Activated T-helper 1 cell treated with anti-CD3 and anti-CD28 coated beads, Interleukin-2, amount 50 U/mL, for 16 hours (primary cell): ENCODE measurements at places on chromosomes 1 and 21.
A peak's percentile ranks its signal among the peaks of the same experiment; 100 is the strongest.

GRCh38 chr1:237953238-237953637, 62.5 kb upstream of the ZP4 start:
- DNase-seq: no peak

DNA sequence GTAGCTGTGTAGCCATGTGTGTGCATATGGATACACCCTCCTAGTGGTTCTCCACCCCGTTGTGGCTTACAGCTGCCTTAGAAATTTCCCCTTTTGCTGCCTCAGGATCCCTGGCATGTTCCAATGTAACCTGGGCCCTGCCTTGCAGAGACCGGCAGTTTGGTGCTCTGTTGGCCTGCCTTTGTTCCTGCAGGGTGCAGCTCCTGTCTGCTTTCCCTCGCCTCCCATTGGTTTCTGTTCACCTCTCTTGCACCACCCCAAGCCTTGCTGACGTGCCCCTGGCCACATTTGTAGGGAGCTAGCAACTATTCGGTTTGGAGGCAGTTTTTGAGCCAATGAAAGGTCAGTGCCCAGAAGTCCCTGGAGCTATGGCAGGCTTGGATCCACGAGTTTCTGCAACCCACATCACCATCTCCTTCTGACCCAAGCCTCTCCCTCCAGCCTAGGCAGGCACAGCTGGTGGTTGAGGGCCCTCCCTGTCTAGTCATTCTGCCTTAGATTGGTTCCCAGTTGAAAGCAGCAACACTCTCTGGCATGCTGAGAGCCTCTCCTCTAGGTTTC, 54.9 kb downstream of the MAB21L3 start:
- DNase-seq: no peak

GRCh38 chr1:246147524-246148461, 359.3 kb downstream of the SMYD3 start:
- no peak for DNase-seq

DNA sequence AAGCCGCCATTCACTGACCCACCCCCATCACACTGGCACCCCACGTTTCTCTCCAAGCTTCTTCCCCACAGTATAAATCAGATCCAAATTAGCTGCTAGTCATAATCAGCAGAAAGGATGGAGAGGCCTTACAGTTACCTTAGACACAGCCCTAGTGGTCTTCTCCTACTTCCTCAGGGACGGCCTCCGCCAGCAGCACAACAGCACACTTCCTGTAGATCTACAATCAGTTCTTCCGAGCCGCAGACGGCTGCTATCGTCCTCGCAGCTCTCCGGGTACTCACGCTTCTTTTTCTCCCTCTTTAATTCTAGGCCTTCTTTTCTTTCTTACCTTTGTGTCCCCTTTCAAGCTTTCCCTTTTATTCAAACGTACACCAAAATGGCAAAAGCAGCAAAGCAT, 313.5 kb downstream of the SMYD3 start:
- DNase-seq: no peak

DNA sequence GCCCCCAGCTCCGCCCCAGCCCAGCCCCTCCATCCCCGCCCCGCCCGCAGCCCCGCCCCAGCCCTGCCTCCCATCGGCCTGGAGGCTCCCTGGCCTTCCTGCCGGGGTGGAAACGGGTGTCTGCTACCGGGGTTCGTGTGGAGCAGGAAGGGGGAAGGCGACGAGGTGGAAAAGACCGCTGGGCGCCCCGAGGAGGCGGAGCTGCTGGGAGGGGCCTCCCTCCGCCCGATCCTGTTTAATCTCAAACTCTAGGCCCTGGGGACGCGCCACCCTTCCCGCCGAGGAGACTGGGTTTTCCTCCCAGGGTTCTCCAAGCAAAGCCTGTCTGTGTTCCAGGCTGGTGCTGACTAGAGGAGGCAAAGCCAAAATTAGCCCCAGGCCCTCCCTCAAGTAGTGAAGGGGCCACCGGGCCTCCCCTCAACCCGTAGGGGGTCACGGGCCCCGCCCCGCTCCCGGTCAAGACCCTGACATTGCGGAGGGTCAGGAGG, 16.2 kb upstream of the TTLL10 start:
- DNase-seq: peak; percentile 42

DNA sequence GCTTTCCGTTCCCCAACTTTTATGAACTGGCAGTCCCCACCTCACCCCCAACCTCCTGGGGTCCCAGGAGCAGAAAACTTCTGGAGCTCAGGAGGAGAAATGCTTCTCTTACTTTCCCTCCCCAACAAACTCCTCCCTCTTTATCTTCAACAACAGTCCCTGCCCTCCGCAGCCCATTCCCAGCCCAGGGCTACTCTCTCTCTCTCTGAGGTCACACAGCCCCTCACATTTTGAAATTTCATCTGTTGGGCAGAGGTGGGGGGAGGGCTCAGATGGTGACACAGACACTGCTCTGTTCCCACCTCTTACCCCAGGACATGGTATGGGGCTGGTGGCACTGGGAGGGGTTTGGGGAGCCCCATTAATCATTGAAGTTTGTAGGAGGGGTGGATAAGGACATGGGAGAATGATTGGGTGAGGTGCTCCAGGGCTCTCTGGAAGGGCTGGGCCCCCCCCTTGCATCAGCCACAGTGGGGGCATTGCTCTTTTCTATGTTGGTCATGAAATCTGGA, 6.0 kb downstream of the PIK3CD start:
- no peak for DNase-seq

DNA sequence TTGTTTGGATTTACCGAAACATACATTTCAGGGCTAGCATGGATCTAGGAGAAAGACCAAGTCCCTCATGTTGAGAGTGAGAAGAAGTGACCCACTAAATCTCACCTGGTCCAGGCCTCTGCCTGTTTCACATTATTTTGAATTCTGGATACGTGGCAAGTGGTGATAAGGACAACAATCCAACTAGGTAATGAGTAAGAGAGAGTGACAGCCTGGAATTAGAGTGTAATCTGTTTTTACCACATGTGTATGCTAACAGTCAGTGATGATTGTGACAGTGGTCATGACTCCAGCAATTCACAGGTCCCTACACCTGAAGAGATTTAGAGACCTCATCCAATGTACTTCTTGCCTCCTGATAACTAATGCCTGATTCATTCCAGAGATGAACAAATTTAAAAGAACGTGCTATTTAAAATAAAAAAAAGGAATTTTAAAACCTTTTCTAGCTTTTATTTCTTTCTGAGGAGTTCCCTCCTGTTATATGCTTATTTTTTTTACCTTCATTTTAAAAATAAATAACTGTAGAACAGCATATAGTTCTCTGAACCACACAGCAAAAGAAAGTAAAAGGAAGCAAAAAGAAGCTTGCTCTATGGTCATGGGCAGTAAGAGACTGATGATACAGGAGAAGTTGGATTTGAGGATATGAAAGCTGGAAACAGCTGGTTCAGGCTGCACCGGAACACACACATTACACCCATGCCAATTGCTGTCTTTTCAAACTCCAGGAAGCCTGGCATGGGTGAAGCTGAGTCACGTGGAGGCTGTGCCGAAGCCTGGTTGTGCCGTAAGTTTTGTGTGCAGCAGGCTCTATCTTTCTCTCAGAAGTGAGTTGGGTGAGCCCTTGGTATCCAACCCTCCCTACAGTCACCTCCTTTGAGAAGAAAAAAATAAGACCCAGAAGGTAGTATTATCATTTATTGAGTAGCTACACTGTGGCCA, 14.7 kb downstream of the C1orf116 start:
- no peak for DNase-seq

- no peak for DNase-seq
These were observed 1695.3 kb downstream of the BRINP3 start for GRCh38 chr1:188782220-188782841.

DNA sequence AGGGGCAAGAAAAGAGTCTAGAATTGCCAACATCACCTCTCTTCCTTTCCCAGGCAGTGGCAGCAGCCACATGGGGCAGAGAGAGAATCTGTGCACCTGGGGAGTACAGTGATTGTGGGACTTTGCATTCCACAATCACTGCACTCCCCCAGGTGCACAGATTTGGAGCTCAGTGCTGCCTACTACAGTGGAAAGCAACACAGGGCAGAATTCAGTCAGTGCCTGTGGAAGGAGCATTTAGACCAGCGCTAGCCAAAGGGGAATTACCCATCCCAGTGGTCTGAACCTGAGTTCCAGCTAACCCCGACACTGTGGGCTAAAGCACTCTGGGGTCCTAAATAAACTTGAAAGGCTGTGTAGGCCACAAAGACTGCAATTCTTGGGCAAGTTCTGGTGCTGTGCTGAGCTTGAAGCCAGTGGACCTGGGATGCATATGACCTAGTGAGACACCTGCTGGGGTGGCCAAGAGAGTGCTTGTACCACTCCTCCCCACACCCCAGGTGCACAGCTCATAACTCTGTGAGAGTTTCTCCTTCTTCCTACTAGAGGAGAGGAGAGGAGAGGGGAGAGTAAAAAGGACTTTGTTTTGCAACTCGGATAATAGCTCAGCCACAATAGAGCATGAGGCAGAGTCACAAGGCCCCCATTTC, 50.3 kb downstream of the NUP210L start:
- DNase-seq: no peak

DNA sequence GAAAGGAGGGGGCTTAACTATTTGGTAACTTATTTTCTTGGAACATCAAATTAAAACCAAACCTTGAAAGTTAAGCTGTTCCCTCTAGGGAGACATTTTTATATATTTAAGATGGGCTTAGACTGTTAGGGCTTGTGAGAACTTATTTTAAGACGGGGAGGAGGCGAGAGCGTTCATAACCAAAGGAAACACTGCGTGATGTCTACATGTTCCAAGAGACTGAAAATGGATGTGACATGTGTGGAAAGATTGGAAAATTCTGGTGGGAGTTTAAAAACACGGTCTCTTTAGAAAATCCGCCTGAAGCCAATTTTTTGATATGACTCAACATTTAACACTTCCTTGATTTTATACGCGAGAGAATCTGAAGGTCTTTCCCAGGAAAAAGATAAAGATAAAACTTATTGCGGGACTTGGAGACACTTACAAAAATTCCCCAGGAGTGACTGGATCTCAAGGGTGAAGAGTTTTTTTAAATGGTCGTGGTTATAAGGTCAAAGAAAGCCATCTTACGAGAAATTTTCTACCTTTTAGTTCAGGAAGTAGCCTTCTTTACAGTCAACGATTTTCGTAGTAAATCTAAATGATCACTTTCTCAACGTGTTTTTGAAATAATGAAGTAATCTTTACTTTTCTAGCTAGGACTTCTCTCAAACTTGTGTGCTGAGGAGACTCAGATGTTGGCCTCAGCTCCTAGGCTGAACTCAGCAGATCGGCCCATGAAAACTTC, 828 bp downstream of the PNRC2 start:
- no peak for DNase-seq

GRCh38 chr1:70005386-70006034, 199.9 kb downstream of the LRRC40 start:
- DNase-seq: no peak

- no peak for DNase-seq
These were observed 59.2 kb downstream of the ABCA4 start for GRCh38 chr1:94061513-94062443.

- DNase-seq: no peak
These were observed 569.6 kb upstream of the ADGRL2 start for GRCh38 chr1:81230983-81231728.

DNA sequence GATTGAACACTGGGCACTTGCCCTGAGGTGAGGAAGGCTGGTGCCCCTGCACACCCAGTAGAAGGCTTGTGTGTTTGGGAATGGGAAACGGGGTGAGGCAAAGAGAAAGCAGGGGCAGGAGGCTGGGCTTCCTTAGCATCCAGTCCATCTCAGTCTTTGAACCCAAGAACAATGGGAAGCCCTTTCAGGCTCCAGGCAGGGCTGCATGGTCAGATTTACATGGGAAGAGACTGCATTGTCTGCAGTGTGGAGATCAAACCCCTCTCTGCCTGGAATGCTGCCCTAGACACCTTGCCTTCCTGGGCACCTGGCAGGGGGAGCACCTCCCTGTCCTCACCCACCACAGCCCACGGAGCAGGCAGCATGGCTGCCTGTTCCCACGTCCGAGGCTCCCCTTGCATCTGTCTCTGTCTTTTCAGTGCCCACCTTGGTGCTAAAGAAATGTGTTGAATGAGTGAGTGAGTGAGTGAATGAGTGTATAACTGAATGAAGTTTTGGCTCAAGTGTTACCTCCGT, 268.5 kb downstream of the GRIK3 start:
- no peak for DNase-seq

- DNase-seq: no peak
These were observed 4.9 kb upstream of the AKR1A1 start for GRCh38 chr1:45545553-45546310.

DNA sequence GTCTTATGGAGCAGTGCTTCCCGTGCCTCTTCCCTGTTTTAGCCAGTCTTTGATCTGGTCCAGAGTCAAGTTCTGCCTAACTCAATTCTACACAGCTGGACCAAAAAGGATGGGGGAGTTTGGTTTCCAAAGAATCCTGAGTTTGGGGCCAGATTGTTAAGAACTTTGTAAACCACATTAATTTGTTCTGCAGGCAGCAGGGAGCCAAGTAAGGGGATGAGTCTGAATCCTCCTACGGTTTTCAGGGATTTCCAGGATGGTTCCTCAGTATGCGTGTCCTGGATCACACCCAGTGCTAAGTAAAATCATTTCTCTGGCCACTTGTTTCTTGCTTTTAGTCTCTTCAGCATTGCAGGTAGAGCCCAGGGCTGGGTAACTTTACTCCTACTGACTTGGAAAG, 26.1 kb upstream of the GJA5 start:
- no peak for DNase-seq

DNA sequence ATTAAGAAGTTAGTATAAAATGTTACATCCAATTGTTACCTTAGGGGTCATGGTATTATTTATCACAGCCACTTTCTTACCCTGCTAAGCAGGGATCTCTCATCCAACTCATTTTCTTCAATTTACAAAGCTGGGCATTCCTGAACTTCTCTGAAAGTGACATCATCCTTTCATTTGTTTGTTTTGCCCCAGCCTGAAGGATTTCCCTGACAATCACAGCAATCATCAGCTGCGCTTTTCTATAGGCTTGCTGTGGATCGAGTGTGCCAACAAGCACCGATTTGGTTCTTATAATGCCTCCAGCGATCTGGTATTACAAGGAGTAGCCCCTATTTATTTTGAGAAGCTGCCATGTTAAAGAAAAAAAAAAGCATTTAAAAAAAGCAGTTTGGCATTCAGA, 240.2 kb downstream of the USH2A start:
- no peak for DNase-seq

DNA sequence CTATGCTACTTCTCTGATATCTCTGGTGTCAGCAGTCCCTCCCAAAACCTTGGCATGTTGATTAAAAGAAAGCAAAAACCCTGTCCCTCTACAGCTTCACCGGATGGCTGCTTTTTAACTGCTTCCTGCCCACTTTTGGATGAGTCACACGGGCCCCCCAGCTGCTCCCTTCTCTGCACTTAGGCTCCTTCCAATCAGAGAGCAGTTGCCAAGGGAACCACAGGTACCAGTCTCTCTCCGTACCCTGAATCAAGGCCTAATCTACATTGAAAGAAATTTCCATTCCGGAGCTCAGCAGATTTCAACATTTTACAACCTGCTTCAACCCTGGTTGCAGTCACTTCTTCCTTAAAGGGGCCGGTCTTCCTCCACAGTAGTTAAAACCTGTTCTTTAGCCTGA, 70.6 kb upstream of the GJB5 start:
- no peak for DNase-seq
